ENCODE measurements at places on chromosomes 3 and 15.

GRCh38 chr15:99424978-99425656 is 140.7 kb upstream of the MEF2A start:
- H3K36me3 ChIP-seq: no peaks in the 10 kb centered on the region
- no peaks in the 10 kb centered on the region for H3K27me3 ChIP-seq
- H3K4me1 ChIP-seq: peaks cover 21% of the 10 kb centered on the region
- H3K27ac ChIP-seq: peak overlapping the region; percentile 72

DNA sequence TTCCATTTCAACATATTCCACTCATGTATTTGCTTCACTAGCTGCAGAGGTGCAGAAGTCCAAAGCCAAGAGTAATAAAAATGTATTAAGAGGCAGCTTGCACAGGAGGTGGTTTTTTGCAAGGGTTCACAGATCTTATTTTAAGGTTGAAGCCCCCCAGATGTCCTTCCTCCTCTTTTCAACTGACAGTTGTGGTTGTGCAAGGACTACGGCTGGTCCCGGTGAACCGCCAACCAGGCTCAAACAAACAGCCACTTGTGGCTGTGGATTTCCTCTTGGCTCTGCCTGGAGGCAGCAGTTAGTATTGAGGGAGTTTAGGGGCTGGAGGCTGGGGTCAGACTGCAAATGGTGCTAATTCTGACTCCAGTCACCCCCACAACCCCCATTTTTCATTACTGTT is 240.7 kb upstream of the TBC1D5 start:
- no peaks in the 10 kb centered on the region for H3K36me3 ChIP-seq
- no peak for DNase-seq
- H3K4me1 ChIP-seq: peaks cover 42% of the 10 kb centered on the region
- no peak overlapping the region for H3K27ac ChIP-seq
- H3K27me3 ChIP-seq: no peaks in the 10 kb centered on the region
- no peak overlapping the region for H3K4me3 ChIP-seq

DNA sequence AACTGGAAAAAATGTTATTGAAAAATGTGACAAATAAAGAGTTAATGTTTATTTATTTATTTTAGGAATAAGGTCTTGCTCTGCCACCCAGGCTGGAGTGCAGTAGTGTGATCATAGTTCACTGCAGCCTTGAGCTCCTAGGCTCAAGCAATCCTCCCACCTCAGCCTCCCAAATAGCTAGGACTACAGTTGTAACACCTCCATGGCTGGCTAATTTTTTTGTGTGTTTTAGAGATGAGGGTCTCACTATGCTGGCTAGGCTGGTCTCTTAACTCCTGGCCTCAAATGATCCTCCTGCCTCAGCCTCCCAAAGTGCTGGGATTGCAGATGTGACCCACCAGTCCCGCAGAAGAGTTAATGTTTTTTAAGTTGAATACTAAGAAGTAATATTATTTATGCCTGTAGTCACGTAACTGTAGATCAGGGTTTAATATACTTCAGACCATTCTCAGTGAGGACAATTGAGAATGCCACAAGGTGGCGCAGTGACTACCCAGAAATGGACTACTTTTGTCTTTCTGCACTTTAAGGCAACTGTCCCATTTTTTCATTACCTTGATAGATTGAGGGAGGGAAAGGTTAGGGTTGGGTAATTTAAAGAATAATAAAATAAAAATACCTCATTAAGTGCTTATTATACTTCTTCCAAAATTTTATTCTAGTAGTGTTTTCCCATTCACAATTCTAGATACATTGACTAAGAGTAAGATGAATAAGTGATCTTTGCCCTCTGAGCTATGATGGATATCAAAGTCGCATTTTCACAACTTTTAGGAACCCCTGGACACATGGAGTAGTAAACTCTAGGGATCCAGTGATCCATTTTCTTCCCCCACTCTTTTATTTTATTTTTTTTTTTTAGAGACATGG is 6.0 kb downstream of the MUC13 start:
- H3K27ac ChIP-seq: no peak overlapping the region
- no peak overlapping the region for H3K4me3 ChIP-seq
- H3K36me3 ChIP-seq: no peaks in the 10 kb centered on the region
- DNase-seq: peak; percentile 77
- H3K27me3 ChIP-seq: no peaks in the 10 kb centered on the region

- H3K4me1 ChIP-seq: no peaks in the 10 kb centered on the region
- no peaks in the 10 kb centered on the region for H3K36me3 ChIP-seq
- DNase-seq: no peak
- no peak overlapping the region for H3K27ac ChIP-seq
- no peaks in the 10 kb centered on the region for H3K27me3 ChIP-seq
Observed at GRCh38 chr3:87975716-87976115, 83.1 kb downstream of the CGGBP1 start.

DNA sequence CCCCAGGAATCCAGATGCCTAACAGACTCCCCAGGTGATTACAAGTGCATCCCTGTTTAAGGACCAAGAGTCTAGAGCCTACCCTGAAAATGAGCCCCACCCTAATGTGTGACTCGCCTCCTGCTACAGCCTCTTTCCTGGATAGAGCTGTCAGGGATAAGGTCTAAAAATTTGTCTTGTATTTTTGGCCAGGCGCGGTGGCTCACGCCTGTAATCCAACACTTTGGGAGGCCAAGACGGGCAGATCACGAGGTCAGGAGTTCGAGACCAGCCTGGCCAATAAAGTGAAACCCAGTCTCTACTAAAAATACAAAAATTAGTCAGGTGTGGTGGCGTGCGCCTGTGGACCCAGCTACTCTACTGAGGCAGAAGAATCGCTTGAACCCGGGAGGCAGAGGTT is 11.2 kb downstream of the TMC3 start:
- no peaks in the 10 kb centered on the region for H3K36me3 ChIP-seq
- no peak overlapping the region for H3K27ac ChIP-seq
- H3K4me1 ChIP-seq: no peaks in the 10 kb centered on the region

GRCh38 chr3:15647611-15648167 is 46.1 kb downstream of the BTD start:
- DNase-seq: no peak
- H3K4me1 ChIP-seq: peaks cover 31% of the 10 kb centered on the region
- no peak overlapping the region for H3K4me3 ChIP-seq
- peak overlapping the region; percentile 77 for H3K27ac ChIP-seq
- H3K27me3 ChIP-seq: no peaks in the 10 kb centered on the region

DNA sequence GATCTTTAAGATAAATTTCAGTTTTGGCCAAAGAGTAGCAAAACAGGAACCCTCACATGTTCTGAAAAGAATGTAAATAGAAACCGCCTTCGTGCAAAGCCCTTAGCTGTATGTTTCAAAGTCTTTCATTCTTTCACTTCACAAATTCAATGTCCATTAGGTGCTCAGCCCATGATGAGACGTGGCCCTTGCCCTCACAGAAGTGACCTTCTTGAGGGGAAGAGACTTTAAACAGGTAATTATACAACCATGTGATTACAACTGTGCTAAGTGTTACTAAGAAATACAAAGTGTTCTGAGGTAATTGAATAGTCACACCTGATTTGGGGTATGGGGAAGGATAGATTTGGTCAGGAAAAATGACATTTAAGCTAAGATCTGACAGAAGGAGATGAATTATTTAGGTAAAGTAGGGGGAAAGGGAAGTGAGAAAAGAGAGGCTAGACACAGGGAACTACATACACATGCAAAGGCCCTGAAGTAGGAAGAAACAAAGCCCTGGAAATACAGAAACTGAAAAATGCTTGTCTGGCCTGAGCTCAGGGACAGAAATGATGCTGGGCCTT is 19.6 kb downstream of the HSPBAP1 start:
- H3K36me3 ChIP-seq: no peaks in the 10 kb centered on the region
- no peak for DNase-seq
- H3K4me3 ChIP-seq: no peak overlapping the region
- H3K27me3 ChIP-seq: no peaks in the 10 kb centered on the region
- H3K4me1 ChIP-seq: no peaks in the 10 kb centered on the region

GRCh38 chr3:169969174-169970095 is 2.8 kb downstream of the SEC62 start:
- H3K4me1 ChIP-seq: peaks cover 41% of the 10 kb centered on the region
- no peaks in the 10 kb centered on the region for H3K27me3 ChIP-seq
- no peaks in the 10 kb centered on the region for H3K36me3 ChIP-seq
- no peak for DNase-seq

DNA sequence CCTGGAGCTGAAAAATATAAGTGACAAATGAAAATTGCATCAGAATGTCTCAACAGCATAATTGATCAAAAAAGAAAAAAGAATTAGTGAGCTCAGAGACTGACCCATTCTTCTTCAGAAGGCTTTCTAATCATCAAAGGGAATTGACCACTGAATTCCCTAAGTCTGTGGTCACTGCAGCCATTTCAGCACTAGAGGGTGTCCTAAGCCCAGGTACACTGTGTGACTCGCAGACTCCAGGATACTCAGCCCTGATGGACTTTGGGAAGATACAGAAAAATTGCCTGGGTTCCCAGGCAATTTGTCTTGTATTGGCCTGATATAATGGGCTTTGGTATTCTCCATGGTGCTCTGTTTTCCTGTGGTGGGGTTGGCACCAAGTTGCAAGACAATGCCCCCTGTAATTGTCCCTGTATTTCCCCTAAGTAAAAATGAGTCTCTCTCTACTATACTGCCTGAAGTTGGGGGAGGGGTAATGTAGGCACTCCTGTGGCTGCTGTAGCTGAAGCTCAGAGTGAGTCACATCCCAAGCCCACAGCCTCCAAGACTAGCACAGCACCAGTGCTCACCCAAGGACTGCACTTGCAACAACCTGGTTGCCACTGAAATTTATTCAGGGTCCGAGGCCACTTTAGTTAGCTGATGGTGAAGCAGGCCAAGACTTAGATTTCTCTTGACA is 256.0 kb upstream of the STAC start:
- no peaks in the 10 kb centered on the region for H3K36me3 ChIP-seq
- H3K4me1 ChIP-seq: no peaks in the 10 kb centered on the region
- H3K27ac ChIP-seq: no peak overlapping the region
- H3K4me3 ChIP-seq: no peak overlapping the region
- H3K27me3 ChIP-seq: no peaks in the 10 kb centered on the region

- H3K27me3 ChIP-seq: no peaks in the 10 kb centered on the region
- H3K27ac ChIP-seq: peak overlapping the region; percentile 85
- peak; percentile 75 for DNase-seq
- peaks cover 63% of the 10 kb centered on the region for H3K4me1 ChIP-seq
- H3K36me3 ChIP-seq: no peaks in the 10 kb centered on the region
Observed at GRCh38 chr3:177358977-177359592, 161.8 kb upstream of the TBL1XR1 start.

DNA sequence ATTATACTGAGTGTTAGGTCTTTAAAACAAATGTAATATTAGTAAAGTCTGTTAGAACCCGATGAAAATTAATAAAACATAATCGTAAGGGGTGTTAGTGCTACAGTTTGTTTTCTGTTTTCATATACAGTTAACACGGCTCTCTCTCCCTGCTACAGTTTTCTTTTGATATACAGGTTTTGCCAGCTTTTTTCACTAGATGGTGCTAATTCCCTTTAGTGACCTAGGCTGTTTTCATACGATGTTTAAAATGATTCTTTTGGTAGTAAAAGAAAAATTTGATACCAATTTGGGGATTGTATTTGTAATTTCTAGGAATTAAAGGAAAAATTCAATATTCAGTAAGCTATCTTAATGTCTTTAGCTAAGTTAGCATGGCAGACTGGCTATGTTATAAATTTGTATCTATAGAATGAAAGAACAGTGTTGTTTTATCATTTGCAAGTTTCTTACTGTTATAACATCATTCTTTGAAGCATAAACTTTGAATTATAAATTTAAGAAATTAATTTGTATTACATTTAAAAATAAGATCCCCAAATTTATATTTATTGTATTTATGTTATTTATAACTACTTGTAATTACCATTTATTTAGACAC is 11.5 kb downstream of the APH1B start:
- no peak overlapping the region for H3K4me3 ChIP-seq
- H3K36me3 ChIP-seq: peaks cover 17% of the 10 kb centered on the region
- no peak for DNase-seq
- no peak overlapping the region for H3K27ac ChIP-seq
- H3K27me3 ChIP-seq: no peaks in the 10 kb centered on the region
